ENCODE measurements at places on chromosomes 1 and 21. TPM values are rescaled to one million over a fixed set of nuclear protein-coding genes. Genes with fewer than 3 reads are reported as not detected.

Gene KPRP
- total RNA-seq = not detected

Gene RABIF
- total RNA-seq = 3.0 TPM

- DNase-seq = no peak
- no peaks in the 10 kb centered on the region for H3K36me3 ChIP-seq
- H3K27ac ChIP-seq = no peak overlapping the region
- no peaks in the 10 kb centered on the region for H3K27me3 ChIP-seq
- no peaks in the 10 kb centered on the region for H3K4me1 ChIP-seq
Observed at GRCh38 chr1:44707959-44708831, 22.8 kb downstream of the RNU5D-1 start.

Gene MYOC
- total RNA-seq = 2.8 TPM

GRCh38 chr1:206501881-206502280 lies 5.5 kb upstream of the RASSF5 start:
- DNase-seq = no peak
- H3K27ac ChIP-seq = peak overlapping the region; percentile 80
- no peaks in the 10 kb centered on the region for H3K36me3 ChIP-seq
- no peak overlapping the region for H3K4me3 ChIP-seq
- H3K4me1 ChIP-seq = peaks cover 36% of the 10 kb centered on the region

GRCh38 chr1:41666981-41667631 lies 182.6 kb upstream of the EDN2 start:
- no peaks in the 10 kb centered on the region for H3K36me3 ChIP-seq
- peaks cover 15% of the 10 kb centered on the region for H3K4me1 ChIP-seq
- H3K27ac ChIP-seq = no peak overlapping the region
- H3K4me3 ChIP-seq = no peak overlapping the region
- DNase-seq = no peak
- no peaks in the 10 kb centered on the region for H3K27me3 ChIP-seq

DNA sequence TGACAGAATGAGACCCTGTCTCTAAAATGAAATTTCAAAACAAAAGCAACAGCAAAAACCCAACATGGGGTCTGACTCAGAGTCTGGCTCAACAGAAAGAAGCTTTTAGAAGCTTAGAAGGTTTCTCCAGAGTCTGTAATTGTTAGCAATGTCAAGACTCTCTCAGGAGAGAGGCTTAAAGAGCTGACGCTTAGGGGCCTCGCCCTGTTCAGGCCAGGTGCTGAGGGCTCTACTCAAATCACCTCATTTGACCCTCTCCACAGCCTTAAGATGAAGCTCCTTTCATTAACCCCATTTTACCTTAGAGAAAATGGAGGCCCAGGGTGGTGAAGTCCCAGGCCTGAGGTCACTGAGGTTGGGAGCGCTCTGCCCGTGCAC lies 5.3 kb upstream of the KIF17 start:
- H3K4me3 ChIP-seq = no peak overlapping the region
- no peak overlapping the region for H3K27ac ChIP-seq
- no peak for DNase-seq
- H3K36me3 ChIP-seq = no peaks in the 10 kb centered on the region

Gene S100A16
- 85.1 TPM for total RNA-seq

DNA sequence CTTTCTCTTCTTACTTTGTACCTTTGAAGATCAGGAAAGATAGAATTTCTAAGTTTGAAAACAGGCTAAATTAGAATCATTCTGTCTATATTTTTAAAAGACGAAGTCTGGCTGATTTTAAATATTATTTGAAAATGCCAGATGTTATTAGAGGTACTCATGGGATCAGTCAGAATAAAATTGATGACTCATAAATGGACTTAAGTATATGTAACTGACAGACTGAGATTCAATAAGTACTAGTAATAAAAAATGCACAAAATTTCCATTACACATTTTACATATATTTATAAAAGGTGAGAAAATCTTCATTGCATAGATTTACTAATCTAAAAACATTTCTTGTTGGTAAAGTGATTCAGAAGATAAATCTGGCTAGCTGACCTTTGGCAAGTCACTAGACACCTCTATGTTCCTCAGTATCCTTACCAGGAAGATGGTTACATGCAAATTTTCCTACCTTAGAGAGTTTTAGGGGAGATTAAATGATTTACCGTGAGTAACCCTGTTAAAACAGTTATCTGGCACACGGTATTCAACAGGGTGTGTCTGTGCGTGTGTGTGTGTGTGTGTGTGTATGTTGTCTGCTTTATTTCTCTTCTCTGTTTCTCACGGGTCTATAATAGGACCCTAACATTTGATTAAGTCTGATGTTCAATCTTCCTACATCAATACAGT lies 189.0 kb downstream of the RUNX1 start:
- peaks cover 9% of the 10 kb centered on the region for H3K36me3 ChIP-seq
- H3K4me1 ChIP-seq = no peaks in the 10 kb centered on the region
- no peak overlapping the region for H3K27ac ChIP-seq
- no peak overlapping the region for H3K4me3 ChIP-seq

GRCh38 chr1:199172171-199173124 lies 533.6 kb downstream of the PTPRC start:
- no peaks in the 10 kb centered on the region for H3K27me3 ChIP-seq
- no peaks in the 10 kb centered on the region for H3K4me1 ChIP-seq
- H3K36me3 ChIP-seq = no peaks in the 10 kb centered on the region
- no peak for DNase-seq
- H3K27ac ChIP-seq = no peak overlapping the region

Gene CHRNB2
- 0.24 TPM for total RNA-seq

Gene ELAPOR1
- total RNA-seq = 0.11 TPM

Gene LCA5L
- 1.5 TPM for total RNA-seq

GRCh38 chr1:197384471-197384870 lies 116.4 kb downstream of the CRB1 start:
- no peak overlapping the region for H3K4me3 ChIP-seq
- no peak overlapping the region for H3K27ac ChIP-seq
- H3K27me3 ChIP-seq = no peaks in the 10 kb centered on the region
- no peak for DNase-seq
- H3K36me3 ChIP-seq = no peaks in the 10 kb centered on the region

DNA sequence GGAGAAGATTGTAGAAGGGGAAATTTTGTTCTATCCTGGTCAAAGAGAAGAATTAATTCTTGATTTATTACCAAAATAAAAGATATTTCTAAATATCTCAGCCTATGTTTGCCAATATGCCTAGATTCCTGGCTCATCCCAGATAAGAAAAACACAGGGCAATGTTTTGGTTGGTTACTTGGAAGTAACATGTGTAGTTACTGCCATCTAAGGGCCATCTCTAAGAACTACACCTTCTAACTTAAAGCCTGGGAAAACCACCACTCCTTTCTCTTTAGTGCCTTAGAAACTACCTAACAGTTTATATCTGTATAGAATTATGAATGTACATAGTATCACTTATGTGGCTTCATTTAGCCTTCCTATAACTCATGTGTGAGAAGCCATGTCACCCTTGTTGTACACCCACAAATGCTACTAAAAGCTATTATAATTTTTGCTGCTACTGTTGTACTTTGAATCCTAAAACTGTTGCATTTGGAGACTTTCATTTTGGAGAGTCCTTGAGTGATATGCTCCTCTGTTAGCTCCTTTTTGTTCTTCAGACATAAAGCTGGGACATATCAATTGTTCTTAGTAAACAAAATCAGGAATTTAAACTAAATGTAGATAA lies 4.5 kb downstream of the AIM2 start:
- no peak for DNase-seq
- no peaks in the 10 kb centered on the region for H3K27me3 ChIP-seq
- H3K4me1 ChIP-seq = no peaks in the 10 kb centered on the region
- no peaks in the 10 kb centered on the region for H3K36me3 ChIP-seq
- no peak overlapping the region for H3K4me3 ChIP-seq
- H3K27ac ChIP-seq = no peak overlapping the region

DNA sequence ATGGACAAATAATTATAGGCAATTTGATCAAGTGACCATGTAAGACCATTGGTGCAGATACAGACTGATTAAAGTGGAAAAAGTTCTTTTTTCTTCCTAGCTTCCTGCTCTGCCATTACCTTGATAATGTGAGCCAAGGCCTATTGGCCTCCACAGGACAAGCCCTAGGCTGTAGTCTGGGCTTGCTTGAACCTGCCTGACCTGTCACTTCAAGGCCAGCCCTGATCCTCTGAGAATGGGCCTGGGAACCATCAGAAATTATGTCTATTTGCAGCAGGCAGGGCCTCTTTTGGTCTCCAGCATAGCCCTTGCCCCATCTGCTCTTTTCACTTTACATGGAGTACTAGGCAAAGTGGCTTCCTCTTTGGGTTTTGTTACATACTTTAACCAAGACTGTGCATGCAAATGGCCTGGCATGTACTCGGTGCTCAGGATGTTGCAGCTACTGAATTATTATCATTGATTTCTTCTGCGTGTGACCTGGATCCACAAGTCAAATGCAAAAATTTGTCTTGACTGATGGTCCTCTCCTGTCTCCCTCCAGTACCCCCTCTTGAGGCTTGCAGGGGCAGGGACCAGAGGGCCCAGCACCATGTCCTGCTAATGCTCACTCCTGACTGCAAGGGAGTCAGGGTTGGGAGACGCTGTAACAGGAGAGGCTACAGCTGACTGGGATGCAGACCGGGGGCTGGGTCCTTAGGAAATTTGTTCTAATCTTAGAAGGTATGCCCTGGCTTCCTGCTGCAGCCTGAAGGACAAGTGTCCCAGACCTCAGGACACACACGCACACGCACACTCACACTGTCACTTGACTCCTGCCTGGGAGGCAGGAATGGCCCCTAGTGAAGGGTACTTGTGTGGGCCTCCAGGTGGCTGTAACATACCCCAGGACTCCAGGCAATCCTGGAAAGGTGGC lies 39.4 kb downstream of the RCSD1 start:
- DNase-seq = no peak
- H3K27me3 ChIP-seq = no peaks in the 10 kb centered on the region
- peaks cover 65% of the 10 kb centered on the region for H3K4me1 ChIP-seq
- peak overlapping the region; percentile 53 for H3K27ac ChIP-seq

GRCh38 chr1:56688522-56689026 lies 43.5 kb downstream of the PRKAA2 start:
- H3K27ac ChIP-seq = peak overlapping the region; percentile 29
- peaks cover 10% of the 10 kb centered on the region for H3K36me3 ChIP-seq
- no peak for DNase-seq
- H3K4me1 ChIP-seq = no peaks in the 10 kb centered on the region
- no peaks in the 10 kb centered on the region for H3K27me3 ChIP-seq

DNA sequence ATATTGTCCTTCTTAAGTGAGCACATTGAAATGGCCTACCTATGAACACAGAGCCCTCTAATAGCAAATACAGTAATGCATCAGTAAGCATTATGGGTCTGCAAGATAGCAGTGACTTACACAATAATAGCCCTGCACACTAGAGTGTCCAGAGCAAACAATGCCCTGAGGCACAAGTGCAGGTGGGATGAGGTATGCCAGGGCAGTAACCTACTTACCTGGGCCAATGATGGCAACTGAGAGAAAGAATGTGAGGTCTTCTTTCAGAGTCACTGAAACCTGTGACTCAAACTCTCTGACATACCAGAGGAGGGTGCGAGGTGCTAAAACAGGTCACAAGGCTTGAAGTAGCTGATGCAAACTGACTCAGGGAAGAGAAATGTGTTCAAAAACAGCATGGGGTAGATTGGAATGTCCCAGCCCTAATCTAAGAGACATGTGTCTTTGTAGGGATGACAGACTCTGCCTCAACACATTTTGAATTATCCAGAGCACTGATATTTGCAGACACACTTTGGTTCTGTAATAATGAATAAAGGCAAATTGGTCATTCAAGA lies 168.5 kb upstream of the RUNX1 start:
- H3K27me3 ChIP-seq = no peaks in the 10 kb centered on the region
- H3K36me3 ChIP-seq = no peaks in the 10 kb centered on the region
- H3K4me1 ChIP-seq = no peaks in the 10 kb centered on the region

DNA sequence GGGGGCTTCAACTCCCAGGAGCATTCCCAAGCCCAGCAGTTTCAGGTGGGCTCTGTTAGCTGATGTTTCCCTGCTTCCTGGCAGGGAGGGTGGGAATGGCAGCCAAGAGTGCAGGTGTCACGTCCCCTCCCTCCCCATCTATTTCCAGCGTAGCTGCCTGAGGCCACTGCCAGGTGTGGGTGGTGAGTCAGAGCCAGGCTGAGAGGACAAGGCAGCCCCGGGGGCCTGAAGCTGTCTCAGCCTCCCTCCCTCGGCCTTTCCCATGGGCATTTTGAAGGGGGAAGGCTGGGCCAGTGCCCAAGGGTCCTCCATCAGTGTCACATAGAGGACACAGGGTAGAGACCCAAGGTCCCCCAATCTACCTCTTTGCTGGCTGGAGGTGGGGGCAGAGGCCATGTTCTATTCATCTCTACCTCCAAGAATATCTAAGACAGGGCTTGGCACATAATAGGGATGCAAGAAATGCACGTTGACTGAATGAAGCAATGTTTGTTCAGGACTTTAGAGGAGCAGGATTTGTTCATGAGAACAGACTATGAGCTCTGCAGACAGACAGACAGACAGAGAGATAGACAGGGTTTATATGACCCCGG lies 34.4 kb upstream of the ID3 start:
- H3K4me3 ChIP-seq = no peak overlapping the region
- no peaks in the 10 kb centered on the region for H3K27me3 ChIP-seq
- H3K4me1 ChIP-seq = peaks cover 21% of the 10 kb centered on the region
- no peak for DNase-seq
- no peak overlapping the region for H3K27ac ChIP-seq
- H3K36me3 ChIP-seq = no peaks in the 10 kb centered on the region

GRCh38 chr1:42820813-42821212 lies 3.6 kb upstream of the SVBP start:
- H3K4me3 ChIP-seq = no peak overlapping the region
- no peaks in the 10 kb centered on the region for H3K27me3 ChIP-seq
- H3K27ac ChIP-seq = no peak overlapping the region
- no peaks in the 10 kb centered on the region for H3K36me3 ChIP-seq

GRCh38 chr1:162207862-162208261 lies 138.4 kb downstream of the NOS1AP start:
- no peaks in the 10 kb centered on the region for H3K36me3 ChIP-seq
- no peak overlapping the region for H3K27ac ChIP-seq
- no peaks in the 10 kb centered on the region for H3K27me3 ChIP-seq

GRCh38 chr1:10211805-10212410 lies 1.5 kb downstream of the KIF1B start:
- no peak for DNase-seq
- H3K4me1 ChIP-seq = peaks cover 48% of the 10 kb centered on the region
- H3K27ac ChIP-seq = peak overlapping the region; percentile 99
- H3K36me3 ChIP-seq = no peaks in the 10 kb centered on the region
- H3K4me3 ChIP-seq = peak overlapping the region; percentile 85
- no peaks in the 10 kb centered on the region for H3K27me3 ChIP-seq

Gene MYOG
- not detected for total RNA-seq

Gene DAB1
- total RNA-seq = 3.3 TPM

Gene WNT2B
- 4.8 TPM for total RNA-seq

Gene MCOLN2
- not detected for total RNA-seq

Gene PRAMEF1
- total RNA-seq = not detected

Gene LCE2B
- not detected for total RNA-seq

Data from right atrium auricular region (tissue), 2 donors.